ELR (cell line): ENCODE measurements at places on chromosomes 3 and 15.

DNA sequence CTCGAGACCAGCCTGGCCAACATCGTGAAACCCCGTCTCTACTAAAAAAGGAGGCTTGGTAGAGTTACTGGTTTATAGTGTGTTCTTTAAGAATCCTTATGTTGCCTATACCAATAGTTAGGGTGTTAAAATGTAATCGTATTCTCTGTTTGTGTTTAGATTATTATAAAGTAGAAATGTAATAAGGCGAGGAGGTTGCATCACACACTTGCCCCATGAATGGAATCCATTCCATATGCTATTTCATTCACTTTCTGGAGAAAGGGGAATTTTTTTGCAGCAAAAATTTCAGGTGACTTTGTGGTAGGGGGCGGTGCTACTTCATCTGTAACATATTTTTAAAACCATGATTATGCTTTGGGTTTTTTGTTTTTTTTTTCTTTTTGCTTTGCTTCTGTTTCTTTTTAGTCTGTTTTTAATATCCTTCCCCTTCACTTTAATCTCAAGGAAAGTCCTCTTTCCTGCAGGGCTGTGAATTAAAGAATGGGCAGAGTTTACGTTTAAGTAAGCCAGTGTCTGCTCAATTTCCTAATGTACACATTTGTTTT lies 33.0 kb upstream of the MUC4 start:
- DNase-seq: no peak

DNA sequence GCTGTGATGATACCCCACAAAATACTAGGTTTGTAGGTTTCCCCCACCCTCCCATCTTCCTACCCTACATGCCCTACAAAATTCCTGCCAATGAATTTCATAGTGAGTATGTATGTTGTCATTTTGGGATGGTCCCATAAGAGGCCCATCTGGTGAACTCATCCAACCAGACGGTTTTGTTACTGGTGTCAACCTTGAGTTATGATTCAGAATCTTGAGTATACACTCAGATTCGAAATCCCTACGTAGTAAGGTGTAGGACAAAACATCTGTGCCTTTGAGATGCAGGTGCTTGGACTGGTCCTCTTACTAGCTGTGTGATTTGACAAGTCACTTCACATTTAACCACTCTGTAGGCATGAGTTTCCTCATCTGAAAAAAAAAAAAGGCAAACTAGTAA lies 3.6 kb downstream of the SIAH2 start:
- peak; percentile 36 for DNase-seq

DNA sequence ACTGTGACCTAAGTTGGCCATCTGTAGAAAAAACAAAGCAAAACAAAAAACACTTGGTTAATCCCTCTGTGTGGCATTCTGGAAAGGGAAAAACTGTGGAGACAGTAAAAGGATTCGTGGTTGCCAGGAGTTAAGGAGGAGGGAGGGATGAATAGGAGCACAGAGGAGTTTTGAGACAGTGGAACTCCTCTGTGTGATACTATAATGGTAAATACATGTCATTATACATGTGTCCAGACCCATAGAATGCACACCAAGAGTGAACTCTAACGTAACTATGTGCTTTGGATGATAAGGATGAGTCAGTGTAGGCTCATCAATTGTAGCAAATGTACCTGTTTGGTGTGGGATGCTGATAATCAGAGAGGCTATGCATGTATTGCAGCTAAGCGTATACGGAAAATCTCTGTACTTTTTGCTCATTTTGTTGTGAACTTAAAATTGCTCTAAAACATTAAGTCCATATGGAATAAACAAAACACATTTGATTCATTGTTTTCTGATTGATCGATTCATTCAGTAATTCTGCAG lies 33.4 kb downstream of the RAP2B start:
- DNase-seq: no peak

- DNase-seq: no peak
These were observed 84.2 kb downstream of the SEC22A start for GRCh38 chr3:123285931-123286307.

- DNase-seq: no peak
These were observed 45.4 kb downstream of the HEG1 start for GRCh38 chr3:125010393-125010792.

DNA sequence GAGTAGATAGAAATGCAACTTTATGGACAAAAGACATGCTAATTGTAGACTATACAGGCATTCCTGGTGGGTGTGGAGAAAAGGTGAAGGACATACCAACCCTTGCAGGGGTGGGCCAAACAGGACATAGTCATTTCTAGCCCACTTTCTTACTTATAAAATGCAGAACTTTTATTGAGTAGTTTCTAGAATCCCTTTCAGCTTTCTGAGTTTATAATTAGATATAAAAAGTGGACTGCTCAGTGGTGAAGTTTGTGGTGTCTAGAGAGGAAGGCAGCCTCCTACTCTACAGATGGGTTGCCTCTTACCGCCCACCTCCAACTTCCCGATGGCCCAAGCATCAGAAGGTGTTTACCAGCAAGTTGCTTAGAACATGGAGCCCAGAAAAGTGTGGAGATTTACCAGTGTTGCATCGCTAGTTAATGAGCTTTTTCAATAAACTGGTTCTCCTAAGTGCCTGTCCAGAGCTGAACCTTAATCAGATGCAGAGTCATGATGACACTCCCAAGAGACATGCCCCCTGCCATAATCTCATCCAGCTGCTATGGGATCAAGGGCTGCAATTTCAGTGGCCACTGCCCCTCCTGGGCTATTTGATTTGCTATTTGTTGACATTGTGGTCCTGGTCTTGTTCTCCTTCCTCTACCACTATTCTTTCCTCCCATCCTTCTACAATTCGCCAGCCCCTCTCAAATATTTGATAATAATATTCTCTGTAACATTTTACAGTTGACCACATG lies 77.5 kb upstream of the STRIT1 start:
- DNase-seq: no peak

DNA sequence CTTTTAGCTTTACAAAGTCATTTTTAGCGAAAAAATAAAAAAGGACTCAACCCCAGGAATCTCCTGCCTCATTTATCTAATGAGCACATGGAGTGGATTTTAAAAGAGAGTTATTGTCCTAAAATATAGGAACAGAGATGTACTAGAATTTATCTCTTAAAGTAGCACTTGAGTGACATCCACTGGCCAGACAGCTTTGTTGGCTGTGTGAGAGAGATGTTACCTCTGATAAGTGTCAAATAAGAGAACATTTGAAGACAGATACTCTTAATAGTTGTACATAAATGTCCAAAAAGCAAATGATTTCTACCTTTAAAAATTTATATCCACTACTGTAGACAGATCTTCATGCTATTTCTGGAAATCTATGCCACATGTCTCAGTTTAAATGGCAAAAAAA lies 12.3 kb upstream of the MFSD1 start:
- peak; percentile 77 for DNase-seq

- no peak for DNase-seq
These were observed 6.2 kb downstream of the ZNF385D start for GRCh38 chr3:21744793-21745192.

DNA sequence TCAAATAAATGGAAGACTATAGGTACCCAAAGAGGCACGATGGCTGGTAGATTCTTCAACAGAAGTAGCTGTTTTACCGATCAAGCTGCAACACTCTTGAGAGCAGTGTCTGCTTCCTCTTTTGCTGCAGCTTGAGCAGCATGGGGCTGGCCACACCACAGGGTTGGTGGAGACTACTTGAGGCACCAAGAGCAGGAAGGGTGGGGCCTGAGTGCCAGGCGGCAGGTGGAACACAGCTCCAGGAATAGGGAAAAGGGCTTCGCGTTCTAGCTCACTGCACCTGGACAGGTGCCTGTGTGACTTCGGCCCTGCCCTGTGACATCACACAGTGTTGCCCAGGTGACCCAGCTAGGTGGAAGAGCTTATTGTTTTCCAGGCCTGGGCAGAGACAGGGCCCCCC lies at the start of gene CCDC33:
Gene CCDC33, plus strand, starts transcription at position 365 of the 400 bp plus-strand sequence. CDS start 394 bp downstream, outside the sequence.
- no peak for DNase-seq
